AG20443 (cell line): ENCODE measurements at places on chromosomes 3 and 15.

GRCh38 chr3:107806536-107806935, 283.8 kb downstream of the BBX start:
- DNase-seq = no peak

GRCh38 chr3:133096900-133097613, 58.9 kb downstream of the TMEM108 start:
- DNase-seq = no peak

DNA sequence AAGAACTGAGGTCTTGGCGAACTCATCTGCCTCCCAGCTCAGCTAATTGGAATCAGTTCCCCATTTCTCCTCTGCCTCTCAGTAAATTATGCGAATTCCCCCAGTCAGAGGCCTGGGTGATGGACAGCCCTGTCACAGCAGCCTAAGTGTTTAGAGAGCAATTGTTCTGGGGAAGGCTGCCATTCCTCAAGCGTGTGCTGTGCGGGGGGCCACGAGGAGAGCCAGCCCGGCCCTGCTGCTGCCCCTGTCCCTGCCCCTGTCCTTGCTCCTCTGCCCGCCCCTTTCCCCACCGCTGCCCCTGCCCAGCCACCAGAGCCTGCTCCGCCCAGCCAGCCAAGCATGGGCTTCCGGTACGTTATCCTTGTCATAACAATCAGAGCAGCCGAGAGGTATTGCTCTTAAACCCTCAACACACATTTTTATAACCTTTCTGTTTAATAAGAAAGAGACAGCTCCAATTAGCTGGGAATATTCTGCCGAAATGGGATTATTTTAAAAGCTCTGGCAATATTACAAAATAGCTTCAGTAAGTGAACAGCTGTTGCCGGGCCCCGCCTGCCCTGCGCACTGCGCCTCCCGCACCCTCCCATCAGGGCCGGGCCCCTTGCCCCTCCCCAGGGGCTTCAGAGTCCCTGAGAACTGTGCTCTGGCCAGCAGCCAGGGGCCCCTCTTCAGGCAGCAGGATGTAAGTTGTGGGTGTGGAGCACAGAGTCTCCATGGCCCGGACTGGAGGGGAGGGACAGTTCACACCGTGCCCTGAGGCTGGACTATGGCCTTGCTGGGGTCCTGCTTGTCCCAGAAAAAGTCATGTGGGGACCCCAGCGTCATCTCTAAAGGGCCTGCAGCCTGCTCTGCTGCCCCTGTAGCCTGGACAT, 12.4 kb upstream of the CACNA2D2 start:
- DNase-seq = no peak

DNA sequence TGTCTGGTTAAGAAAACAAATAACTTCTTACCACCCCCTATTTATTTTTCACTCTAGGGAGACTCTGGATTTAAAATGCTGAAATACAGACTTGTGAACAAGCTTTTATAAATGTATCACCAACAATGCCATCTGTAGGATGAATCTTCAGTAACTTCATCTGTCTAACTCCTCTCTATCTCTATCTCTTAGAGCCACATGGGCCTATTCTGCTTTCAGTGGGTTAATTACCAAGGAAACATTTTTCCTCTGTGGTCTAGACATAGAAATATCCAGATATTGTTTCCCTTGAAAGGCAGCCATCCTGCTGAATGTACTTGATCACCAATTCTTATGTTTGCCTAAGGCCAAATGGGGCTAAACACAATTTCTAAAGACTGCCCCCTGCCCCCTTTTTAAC, 167.6 kb upstream of the COL8A1 start:
- no peak for DNase-seq

GRCh38 chr15:73752806-73753193, 351 bp downstream of the INSYN1 start:
- peak; percentile 77 for DNase-seq

- no peak for DNase-seq
Measured at GRCh38 chr15:72534523-72534922, 60.4 kb downstream of the ARIH1 start.

DNA sequence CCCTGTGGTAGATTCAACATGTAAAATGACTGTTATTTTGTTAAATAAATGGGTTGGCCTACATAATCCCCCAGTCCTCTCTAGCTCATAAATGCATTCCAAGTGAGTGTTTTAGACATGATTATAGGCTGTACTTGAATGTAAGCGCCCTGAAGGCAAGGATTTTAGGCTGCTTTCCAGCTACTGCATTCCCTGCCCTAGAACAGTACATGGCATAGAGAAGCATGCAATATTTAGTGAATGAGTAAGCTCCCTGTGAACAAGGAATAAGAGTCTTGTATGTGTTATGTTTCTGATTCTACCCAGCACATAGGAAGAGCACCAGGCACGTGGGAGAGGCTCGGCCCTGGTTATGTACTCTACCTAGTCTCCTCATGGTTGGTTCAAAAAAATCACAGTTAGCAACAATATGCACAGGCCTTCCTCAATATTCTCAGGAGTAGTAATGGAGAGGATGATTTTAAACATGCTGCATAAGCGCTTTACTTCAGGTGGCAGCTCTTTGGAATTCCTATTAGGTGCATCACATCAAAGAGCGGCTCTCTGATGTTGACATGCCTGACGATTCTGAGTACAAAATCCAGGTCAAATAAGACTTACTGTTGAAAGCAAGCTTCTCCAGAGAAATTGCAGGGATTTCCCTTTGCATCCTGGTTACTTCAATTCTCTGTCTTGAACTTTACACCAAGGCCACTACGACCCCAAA, 456.6 kb downstream of the MAGI1 start:
- no peak for DNase-seq

GRCh38 chr3:78863306-78864203, 904.2 kb downstream of the ROBO1 start:
- DNase-seq = no peak

GRCh38 chr15:38017721-38018120, 83.3 kb downstream of the TMCO5A start:
- no peak for DNase-seq

DNA sequence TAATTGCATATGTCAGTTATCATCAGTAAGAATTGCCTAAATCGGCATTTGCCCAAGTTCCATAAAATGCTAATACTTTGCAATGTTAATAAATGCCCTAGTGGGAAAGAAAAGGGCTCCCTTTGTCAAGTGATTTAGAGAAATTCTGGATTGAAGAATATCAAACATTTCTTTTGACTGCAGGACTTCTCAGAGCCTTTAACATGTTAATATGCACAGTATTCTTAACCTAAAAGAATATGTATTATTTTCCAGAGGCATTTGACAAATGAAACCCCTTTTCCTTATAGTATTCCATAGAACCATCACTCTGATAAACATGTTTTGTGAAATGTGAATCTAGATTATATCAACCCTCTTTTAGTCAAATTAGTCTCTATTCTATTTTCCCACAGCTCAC, 452.2 kb upstream of the WNT5A start:
- no peak for DNase-seq

DNA sequence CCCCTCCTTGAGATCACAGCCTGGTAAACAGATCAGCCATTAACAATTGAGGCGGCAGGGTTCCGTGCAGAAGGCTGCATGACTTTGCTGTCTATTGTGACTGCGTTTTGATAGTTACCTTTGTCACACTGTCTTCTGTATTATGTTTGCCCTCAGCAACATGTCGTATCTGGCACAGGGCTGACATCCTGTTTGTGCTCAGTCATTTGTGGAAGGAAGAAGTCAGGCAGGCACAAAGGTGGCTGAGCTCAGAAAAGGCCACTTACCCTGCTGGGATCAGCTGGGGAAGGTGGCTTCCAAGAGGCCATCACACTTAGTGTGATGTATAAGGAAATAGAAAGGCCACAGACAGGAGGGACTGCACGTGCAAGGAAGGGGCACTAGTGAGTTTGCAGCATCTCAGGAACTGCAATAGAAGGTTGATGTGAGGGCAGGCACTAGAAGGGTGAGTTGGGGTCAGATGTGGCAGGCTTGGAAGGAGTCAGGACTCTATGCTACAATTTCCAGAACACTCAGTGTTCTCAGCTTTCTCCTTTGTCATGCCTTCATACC, 13.4 kb downstream of the PML start:
- DNase-seq = no peak

GRCh38 chr3:193841581-193841980, 248.6 kb downstream of the OPA1 start:
- DNase-seq = no peak

DNA sequence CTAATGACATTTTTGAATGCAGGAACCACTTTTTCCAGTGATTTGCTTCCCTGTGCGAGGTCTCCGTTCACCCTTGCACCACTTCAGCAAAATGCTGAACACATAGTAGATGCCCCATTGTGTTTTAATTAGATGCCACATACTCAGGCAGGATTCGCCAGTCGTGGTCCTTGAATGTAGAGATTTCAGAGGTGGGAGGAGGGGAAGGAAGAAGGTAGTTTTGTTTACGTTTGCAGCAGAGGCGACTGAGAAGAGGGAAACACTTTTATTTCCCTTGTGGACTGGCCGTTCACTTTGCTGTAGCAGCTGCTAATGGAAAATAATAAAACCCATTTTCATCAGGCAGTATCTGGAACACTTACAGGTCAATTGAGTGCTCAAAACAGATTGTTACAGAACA, 262.8 kb upstream of the TBL1XR1 start:
- DNase-seq = no peak

- DNase-seq = no peak
Measured at GRCh38 chr3:55823829-55824228, 336.7 kb upstream of the WNT5A start.

DNA sequence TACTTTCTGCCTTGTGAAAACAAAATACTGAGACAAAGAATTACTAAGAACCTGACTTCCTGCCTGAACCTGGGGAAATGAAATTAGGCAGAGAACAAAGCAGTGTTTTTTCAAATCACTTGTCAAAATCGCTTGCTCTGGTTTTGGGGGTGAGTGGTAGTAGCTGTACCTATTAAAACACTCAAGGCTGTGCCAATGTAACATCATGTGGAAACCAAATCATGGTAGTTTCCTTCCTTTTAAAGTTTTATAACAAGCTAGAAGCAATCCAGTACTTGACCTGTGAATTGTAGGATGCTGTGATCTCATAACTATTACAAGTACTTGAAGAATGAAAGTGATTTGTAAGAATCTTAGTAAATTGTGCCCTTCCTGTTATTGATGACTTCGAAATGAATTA, 6.7 kb downstream of the CMTM8 start:
- DNase-seq = no peak

DNA sequence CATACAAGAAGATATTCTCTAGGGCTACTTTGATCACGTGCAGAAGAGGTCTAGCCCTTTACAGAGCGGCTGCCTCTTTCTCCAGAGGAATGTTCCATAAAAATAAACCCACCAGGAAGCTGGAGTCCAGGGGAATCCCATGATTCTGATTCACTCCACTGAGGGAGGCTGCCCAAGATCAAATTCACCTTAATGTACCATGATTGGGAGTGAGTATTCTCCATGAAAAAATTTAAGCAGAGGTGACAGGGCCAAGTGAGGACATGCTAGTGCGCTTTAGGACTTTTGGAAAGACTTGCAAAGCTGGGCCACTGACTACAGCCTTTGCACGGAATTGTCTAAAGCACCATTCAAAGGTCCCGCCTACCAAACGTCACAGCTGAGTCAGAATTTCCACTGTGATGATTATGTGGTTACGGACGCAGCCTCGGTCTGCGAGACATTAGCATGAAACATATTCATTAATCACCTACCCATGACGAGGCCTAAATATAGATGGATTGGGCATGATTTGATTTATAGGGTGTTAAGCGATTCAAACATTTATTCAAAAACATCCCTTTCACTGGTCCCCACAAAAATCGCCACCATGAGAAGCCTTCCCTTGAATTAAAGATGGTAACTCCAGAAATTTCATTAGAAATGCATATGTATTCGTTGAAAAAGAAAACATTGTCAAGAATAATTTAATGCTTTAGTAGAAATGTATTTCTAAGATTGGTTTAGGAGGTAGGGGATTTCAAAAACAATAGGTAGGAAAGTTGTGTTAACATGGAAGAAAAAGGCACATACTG, 152.6 kb downstream of the GREM1 start:
- peak; percentile 85 for DNase-seq

DNA sequence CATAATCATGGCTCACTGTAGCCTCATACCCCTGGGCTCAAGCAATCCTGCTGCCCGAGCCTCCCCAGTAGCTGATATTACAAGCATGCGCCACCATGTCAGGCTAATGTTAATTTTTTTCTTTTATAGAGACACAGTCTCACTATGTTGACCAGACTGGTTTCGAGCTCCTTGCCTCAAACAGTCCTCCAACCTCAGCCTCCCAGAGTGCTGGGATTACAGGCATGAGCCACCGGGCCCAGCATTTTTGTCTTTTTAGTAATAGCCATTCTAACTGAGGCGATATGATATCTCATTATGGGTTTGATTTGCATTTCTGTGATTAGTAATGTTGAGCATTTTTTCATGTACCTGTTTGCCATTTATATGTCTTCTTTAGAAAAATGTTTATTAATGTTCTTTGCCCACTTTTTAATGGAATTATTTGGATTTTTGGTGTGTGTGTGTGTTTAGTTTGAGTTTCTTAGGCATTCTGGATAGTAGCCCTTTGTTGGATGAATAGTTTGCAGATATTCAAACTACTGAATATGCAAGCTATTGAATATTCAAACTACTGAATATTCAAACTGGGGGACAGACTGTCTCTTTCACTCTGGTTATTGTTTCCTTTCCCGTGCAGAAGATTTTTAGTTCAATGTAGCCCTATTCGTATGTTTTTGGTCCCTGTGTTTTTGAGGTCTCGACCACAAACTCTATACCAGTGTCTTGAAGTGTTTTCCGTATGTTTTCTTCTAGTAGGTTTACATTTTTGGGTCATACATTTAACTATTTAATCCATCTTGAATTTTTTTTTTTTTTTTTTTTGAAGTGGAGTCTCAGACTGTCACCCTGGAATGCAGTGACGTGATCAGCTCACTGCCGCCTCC, 39.2 kb downstream of the CCDC66 start:
- no peak for DNase-seq

DNA sequence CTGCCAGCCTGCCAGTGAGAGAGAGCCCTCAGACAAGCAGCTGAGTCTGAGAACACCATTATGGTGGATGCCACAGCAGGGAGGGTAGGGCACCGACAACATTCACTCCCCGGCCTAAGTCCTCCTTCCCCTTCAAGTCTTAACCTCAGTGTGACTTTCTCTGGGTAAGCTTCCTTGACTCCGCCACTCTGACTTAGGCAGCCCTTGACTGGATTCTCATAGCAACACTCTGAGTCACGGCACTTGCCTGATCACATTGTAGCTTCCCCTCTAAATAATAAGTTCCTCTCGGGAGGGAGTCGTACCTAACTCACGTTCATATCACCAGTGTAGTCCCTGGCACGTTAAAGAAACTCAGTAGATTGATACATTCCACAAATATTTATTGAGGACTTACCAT, 180.5 kb downstream of the FOXB1 start:
- DNase-seq = no peak
